ENCODE measurements at places on chromosomes 5 and 9.

DNA sequence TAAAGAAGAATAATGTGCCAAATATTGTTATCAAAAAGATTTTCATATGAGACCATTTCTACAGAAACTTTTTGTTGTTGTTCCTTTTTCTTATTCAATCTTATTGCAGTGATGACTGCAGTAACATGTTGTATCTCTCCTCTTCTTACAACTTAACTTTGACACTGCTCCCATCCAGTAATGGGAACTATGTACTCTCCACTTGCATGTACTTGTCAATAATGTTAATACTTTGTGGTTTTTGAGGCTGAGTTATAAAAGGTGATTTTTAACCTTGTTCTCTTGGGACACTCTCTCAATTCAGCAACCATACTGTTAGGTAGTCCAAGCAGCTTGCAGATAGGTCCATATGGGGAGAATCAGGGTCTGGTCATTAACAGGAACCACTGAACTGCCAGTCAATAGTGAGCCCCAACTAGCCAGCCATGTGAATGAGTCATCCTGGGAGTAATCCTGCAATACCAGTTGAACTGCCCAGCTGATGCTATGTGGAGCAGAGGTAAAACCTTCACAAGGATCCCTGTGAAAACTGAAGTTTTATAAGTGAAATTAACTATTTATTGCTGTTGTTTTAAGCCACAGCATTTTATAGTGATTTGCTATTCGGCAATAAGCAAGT is 199.6 kb upstream of the DAB2 start:
- no peak for DNase-seq

DNA sequence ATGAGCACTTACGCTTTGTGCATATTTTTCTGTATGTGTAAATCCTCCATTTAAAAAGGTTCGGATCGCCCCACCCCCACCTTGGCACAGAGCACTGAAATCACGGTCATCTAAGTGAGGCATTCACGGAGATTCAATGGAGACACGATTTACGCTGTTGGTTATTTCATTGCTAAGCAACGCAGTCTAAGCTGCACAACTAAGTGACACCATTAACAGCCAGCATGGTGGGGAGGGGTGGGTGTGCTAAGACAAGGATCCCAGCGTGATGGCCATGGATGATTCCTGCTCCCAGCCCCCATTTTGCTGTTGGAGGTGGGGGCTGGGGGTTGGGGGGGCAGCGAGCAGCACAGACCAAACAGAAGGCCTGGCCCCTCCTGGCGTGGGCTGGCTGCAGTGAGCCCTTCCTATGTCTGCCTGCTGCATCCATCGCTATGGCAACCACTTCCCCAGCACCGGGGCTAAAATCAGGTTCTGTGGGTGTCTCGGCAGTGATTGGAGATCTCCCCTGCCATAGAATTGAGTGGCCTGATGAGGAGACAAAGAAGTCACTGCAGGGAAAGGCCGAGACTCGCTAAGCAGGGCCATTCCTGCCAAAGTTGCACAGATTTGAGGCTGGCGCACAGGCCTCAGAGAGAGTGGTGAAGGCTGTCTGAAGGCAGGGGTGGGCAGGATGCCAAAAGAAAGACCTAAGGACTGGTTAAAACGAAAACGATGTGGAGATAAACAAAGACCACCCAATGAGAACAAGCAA is 14.3 kb upstream of the MARCHF6 start:
- DNase-seq = no peak

DNA sequence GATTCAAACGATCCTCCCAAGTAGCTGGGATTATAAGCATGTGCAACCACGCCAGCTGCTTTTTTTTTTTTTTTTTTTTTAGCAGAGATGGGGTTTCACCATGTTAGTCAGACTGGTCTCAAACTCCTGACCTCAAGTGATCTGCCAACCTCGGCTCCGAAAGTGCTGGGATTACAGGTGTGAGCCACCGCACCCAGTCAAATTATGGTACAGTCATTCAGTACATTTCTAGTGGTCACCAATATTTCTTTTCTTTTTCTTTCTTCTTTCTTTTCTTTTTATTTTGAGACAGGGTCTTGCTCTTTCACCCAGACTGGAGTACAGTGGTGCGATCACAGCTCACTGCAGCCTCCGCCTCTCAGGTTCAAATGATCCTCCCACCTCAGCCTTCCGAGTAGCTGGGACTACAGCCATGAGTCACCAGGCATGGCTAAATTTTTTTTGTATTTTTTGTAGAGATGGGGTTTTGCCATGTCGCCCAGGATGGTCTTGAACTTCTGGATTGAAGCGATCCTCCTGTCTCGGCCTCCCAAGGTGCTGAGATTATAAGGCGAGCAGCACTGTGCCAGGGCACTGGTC is 25.4 kb upstream of the DCP2 start:
- no peak for DNase-seq

DNA sequence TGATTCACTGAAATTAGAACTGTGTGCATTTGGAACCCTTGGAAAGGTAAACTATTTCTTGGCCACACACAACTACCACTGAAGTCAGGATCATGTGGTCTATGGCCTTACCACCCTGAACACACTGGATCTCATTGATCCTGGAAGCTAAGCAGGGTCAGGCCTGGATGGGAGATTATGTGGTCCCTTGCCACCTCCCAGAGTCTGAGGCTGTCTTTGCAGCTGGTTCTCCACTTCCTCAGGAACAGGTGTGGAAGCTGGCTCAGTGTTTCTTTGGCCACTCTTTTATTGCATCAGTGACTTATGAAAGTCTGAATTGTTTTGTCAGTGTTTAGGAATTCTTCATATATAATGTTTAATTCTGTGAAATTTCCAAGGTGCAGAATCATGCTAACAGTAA is 89.2 kb downstream of the TEK start:
- DNase-seq = no peak

- DNase-seq = no peak
Observed at GRCh38 chr9:29806937-29807618, 2233.8 kb upstream of the C9orf72 start.

GRCh38 chr5:89117124-89117644 is 234.2 kb upstream of the MEF2C start:
- DNase-seq = no peak

- no peak for DNase-seq
Observed at GRCh38 chr5:71828291-71829040, 109.4 kb downstream of the CARTPT start.

DNA sequence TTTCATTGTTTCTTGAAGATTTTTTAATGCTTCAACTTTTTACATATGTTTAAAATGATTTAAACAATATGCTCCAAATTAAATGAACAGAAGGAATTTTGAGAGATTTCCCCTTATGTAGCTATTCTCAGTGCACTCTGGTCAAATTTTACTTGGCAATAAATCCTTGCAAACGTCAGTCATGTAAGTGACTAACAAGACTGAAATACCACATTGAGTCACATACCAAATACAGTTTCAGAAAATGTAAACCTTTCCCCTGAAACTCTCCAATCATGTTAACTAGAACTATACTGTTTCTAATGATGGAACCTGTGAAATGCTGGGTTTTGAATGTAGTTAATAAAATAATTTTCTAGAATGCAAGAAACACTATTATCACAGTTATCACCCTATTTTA is 29.6 kb downstream of the SAR1B start:
- no peak for DNase-seq

Data from CD4-positive, alpha-beta T cell treated with Interleukin-4 for 1 hour (primary cell).